ENCODE measurements at places on chromosomes 7 and 10.

DNA sequence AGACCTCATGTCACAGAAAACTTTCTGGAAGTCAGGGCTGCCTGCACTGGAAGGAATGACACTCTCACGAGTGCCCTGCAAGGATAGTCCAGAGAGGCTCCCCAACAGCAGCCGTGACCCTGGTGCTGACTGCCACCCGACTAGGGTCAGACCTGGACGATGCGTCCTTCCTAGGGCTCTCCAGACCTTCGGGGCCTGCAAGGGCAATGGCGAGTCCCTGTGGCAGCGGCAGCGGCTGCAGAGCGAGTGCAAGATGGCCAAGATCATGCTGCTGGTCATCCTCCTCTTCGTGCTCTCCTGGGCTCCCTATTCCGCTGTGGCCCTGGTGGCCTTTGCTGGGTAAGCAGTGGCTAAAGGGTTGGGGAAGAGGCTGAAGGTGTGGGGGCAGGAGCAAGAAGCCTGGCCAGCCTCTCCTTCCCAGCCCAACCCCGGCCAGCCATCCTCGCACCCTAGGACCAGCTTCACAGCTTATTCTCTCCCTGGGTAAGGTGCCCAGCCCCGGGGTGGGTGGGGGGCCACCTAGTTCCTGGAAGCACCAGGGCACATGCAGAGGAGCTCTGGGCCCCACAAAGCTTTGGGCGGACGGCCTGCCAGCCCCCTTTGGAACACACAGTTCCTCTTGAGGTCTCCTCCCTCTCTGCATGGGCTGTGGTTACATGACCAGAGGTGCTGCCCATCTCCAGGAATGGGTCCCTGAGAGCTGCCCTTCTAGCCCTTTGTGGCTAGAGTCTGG is 5.5 kb downstream of the OPN4 start:
- DNase-seq = no peak

DNA sequence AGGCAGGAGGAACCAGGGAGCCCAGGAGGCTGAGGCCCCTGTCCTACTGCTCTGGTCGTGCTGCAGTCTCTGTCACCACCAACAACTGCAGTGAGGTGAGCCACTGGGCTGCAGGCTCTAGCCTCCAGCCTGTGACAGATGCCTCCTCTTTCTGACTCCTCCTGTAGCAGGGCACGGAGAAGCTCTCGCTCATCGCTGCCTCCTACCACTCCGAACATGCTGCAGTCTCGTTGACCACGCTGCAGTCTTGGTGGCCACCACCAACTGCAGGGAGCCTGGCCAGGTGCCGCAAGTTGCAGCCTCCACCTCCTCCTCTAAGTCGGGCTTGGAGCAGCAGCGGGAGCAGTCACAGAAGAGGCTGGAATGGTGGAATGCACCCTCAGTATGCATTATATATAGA is 22.1 kb upstream of the VOPP1 start:
- DNase-seq = no peak

GRCh38 chr7:159014297-159015062 is 130.2 kb downstream of the VIPR2 start:
- DNase-seq = no peak

DNA sequence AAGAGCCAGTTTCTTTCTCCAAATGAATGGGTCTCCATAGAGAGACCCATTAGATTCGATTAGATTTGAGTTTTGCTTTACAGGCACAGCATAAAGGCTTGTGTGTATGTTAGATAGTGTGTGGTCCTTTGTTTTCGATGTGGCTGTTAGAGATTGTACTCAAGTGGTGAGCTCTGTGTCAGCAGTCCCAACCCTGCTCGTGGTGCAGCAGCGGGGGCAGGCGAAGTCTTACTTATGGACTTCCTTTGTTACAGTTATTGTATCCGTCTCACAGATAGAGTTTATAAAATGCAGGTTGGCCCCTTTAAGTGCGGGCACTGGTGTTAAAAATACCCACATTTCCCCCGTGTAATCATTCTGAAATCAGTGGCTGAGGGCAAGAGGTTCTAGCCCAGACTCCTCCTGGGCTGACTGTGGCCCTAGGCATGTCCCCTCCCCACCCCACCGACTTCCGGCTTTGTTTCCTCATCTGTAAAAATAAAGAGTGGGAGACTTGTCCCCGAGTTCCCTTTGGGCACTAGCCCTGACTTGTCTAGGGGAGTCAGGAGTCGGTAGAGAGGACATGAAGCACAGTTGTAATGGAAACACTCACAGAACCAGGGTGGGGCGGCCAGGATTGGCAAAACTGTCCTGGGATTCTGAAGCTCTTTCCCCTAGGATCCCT is 28.6 kb downstream of the MTURN start:
- no peak for DNase-seq

DNA sequence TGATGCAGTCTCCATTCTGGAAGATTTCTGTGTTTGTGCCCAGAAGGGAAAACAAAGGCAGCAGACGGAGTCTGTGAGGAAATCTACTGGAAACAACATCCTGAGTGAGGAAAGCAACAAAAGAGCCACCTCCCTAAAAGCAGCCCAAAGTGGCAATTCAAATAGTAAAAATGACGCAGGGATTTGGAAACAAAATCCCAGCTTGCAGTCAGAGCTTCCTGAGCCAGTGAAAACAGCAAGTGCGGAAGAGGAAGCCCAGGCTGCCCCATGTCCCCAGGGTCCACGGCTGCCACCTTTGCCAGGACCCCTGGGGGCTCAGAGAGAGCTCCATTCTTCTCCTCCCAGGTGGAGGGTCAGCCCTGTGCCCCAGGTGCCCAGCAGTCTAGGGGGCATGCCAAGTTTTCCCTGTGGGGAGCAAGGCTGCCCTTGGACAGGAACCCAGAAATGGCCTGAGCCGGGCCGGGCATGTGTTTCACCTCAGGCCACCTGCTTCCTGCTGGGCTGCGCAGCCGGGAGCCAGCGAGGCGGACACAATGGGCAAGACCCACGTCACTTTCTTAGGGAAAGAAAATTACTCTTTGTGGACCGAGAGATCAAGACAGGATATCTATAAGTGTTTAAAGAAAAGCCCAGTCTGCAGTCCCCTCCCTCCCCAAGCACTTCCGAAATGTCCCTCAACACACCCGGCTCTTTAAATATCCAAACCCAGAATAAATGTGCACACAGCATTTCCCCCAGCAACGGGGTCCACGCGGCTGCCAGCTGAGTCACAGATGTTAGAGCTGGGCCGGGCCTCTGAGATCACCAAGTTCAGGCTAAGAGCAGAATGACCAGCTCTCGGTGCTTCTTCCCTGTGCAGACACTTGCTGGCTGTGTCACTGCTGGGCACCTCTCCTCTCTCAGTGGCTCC is 231.1 kb downstream of the ARHGAP12 start:
- DNase-seq = no peak

GRCh38 chr7:31043051-31043471 is 9.0 kb upstream of the ADCYAP1R1 start:
- DNase-seq = no peak
